Activated CD8-positive, alpha-beta memory T cell treated with anti-CD3 and anti-CD28 coated beads for 1 hour (primary cell): ENCODE measurements at places on chromosomes 5 and 9.

- no peak for DNase-seq
These were observed 35.2 kb upstream of the MIER3 start for GRCh38 chr5:56987171-56987570.

DNA sequence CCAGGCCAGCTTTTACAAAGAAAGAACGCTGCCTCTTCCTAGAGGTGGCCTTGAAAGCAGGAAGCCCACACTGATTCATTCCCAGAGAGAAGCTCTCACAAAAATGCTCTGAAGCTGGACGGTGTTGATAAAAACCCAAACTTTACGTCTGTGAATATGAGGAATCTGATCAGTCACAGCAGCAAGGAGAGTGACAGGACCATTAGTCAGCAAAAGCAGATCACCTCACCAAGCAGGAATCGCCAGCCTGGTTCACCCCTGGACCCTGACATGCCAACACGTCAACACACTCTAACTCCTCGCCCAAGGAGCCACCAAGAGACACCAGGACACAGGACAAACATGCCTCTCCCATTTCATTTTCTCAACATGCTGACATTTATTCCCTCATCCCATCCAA is 70.6 kb upstream of the ZNF622 start:
- no peak for DNase-seq

GRCh38 chr5:77262697-77263096 is 52.2 kb downstream of the PDE8B start:
- DNase-seq: no peak

GRCh38 chr5:123699571-123699970 is 187.6 kb downstream of the CSNK1G3 start:
- DNase-seq: no peak

- no peak for DNase-seq
These were observed 13.5 kb downstream of the CFAP77 start for GRCh38 chr9:132423503-132423902.

DNA sequence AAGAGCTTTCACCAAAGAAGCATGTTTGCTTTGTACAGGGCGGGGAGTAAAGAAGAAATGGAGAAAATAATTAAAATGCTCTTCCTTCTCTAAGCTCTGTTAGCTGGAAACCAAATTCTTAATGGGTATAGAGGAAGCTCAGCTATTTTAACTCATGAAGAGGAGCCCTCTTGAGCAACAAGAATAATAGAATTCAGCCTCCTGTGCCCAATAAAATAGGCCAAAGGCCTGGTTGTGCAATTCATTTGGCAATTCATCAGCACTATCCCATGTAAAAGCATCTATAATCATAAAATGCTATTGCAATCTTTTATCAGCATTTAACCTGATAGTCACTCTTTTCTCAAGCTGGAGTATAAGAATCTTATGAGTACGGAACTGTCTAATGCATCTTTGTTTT is 133.6 kb upstream of the CDH6 start:
- DNase-seq: no peak

- DNase-seq: no peak
These were observed 21.8 kb upstream of the PRUNE2 start for GRCh38 chr9:76927540-76928240.

DNA sequence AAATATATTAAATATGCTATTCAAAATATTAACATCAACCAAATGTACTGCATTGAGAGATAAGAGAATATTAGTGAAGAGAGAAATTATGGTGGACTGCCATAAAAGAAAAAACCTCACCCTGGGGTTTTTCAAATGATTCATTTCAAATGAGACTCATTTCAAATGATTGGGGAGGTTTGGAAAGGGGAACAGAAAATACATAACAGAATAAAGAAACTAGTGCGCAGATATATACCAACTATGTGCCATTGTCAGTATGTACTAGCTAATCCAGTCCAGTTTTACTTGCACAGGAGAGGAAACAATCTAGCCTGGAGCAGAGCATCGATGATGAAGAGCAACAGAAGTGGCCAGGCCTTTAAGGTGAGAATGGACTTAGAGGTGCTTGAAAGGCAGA is 651.6 kb upstream of the RORB start:
- no peak for DNase-seq

DNA sequence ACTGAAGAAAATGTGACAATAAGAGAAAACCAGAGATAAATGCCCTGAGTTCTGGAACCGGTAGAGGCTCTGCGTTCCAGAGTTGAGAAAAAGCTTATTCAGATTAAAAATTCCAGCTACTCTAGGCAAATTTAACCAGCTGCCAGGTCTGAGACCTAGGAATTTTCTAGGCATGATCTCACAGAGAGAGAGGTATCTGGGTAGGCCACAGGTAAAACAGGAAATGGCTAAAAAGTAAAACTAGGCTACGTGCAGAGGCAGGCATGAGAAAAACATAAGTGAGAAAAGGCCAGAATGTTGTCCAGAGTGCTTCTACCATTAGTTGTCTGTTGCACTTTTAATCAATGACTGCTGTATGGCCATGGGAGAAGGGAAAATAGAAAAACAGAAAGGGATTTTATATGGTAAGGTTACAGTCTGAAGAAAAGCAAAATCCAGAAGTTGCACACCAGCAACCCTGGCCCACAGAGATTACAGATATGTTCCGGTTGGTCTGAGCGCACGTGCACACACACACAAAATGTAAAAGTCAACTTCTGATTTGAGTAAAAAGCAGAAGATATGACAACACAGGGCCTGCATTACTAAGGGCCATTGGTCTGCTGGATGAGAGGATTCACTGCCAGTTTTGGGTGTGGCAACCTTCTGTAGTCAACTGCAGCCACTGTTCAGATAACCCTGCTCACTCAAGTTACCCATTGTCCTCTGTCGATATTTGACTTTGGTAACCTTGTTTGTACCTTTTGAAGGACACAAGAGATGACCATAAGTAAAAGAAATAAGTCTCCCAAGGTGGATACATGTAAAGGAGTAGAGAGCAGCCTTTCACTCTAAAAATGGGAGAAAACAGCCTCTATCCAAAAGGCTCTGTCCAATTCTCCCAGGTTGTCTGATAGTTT is 266.0 kb downstream of the DTWD2 start:
- DNase-seq: no peak

GRCh38 chr5:181164076-181164952 is 16.9 kb downstream of the OR2V2 start:
- DNase-seq: no peak

DNA sequence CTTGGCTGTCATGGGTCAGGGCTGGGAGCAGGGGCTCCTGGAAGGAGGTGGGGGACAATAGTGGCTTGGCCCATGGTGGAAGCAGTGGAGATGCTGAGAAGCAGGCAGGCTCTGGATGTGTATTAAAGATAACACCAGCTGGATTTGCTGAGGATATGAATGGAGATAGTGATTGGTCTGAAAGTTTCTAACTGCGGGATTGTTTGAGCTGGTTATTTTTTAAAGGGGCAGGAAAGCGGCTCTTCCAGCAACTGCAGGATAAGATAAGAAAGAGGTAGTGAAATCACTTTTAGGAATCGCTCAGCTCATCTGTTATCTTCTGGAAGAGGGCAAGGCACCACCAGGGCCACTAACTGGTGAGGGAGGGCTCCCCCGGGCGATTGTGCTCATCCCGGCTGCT is 125.5 kb downstream of the TENT4A start:
- DNase-seq: no peak

DNA sequence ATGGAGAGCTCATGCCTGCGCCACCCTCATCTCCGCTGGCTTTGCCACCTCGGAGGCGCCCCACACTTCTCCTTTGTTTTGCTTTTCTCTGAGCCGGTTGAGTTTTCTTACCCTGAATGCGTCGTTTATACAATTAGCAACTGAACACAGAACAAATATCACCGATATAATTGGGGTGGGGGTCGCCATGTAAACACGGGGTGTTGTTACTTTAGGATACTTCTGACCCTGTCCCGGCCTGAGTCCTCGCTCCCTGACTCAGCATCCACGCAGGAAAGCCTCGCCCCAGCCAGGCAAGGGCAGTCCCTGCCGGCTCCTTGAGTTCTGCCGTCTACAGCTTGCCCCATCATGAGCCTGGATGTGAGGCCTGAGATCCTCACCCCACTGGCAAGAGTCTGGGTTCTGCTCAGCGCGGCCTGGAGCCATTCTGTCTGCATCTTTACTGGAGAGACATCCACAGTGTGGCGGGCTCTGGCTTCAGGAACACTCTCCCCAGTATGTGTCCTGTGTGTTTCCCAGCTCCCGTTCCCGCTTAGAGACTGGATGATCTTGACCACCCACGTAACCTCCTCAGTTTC is 5.5 kb downstream of the NKX2-5 start:
- no peak for DNase-seq

DNA sequence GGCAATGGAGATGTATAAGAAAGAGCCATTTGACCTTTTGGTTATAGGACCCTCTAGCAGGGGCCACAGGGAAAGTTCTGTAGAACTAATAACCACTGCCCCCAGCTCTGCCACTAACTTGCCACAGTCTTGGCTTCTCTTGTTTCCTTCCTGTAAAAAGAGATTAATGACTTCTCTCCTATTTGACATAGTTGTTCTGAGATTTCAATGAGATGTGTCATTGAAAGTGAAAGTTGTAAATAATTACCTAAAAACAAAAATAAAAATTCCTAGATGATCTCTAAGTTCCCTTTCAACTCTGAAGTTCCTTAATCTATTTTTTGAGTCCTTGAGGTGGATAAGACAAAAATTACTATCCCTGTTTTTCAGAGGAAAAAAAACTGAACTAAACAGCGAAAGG is 1.4 kb upstream of the KIF12 start:
- no peak for DNase-seq

GRCh38 chr9:71036501-71036900 is 84.9 kb downstream of the TRPM3 start:
- DNase-seq: no peak

GRCh38 chr5:154562244-154562880 is 84.3 kb upstream of the HAND1 start:
- DNase-seq: no peak

DNA sequence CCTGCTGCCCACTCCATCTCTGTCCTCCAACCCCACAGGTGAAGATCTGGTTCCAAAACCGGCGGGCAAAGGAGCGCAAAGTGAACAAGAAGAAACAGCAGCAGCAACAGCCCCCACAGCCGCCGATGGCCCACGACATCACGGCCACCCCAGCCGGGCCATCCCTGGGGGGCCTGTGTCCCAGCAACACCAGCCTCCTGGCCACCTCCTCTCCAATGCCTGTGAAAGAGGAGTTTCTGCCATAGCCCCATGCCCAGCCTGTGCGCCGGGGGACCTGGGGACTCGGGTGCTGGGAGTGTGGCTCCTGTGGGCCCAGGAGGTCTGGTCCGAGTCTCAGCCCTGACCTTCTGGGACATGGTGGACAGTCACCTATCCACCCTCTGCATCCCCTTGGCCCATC is 6.4 kb upstream of the SLC6A7 start:
- no peak for DNase-seq

- no peak for DNase-seq
These were observed 91.7 kb downstream of the MACROH2A1 start for GRCh38 chr5:135307143-135307903.

DNA sequence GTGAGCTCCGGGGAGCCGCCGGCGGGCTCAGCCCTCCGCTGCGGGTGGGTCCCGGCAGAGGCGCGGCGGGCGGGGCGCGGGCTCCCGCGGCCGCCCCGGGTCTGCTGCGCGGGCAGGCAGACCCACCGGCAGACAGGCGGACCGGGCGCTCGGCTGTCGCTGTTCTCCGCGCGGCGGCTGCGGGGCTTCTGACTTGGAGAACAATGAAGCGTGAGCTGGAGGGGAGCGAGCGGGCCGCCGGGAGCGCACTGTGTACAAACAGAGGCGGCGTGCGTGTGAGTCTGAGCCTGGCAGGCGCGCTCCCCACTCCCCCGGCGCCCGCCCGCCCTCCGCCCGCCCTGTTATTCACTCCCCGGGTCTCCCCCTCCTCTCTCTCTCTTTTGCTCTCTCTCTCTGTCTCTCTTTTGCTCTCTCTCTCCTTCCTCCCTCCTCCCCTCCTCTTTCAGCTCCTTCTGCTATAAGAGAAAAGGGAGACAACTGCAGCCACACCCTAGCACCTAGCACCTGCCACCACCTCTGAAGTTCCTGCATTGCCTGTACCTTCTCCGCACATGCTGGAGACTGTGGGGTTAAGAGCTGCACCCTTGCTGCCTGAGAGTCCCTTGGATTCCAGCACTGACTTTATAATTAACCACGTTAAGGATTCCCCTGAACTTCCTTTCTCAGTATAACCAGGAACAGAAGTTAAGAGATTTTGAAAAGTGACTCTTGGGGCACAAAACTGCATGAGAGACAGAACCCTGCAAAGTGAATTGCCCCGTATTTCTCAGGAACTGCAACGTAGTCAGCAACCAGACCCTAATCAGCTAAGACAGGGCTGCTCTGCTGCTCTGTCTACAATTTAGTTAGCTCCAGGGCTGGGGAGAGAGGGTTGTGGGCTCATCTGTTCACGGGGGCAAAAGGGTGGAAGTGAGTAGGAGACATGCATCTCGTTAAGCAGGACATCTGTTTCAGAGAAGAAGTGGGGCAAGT is at the start of gene EDIL3:
Gene EDIL3 (minus strand): TSS at position 277 of the 972 bp plus-strand sequence. CDS start 506 bp downstream, outside the sequence.
- no peak for DNase-seq

DNA sequence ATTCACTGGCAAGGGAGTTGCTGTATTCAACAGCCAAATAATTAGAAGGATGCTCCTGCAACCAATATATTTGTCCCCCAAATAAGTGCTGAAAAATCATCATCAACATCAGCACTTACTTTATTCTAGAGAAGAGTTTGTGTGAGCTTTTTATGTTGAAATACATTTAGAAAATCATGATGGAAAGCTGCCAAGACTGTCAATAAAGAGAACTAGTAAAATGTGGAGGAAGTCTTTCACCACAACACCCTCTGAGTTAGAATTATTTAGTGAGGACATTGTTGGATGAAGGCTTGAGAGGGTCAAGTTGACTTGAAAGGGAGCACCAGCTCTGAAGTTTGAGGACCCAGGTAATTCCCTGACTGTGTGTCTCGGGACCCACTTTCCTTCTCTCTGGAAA is 100.2 kb upstream of the TBCA start:
- no peak for DNase-seq

DNA sequence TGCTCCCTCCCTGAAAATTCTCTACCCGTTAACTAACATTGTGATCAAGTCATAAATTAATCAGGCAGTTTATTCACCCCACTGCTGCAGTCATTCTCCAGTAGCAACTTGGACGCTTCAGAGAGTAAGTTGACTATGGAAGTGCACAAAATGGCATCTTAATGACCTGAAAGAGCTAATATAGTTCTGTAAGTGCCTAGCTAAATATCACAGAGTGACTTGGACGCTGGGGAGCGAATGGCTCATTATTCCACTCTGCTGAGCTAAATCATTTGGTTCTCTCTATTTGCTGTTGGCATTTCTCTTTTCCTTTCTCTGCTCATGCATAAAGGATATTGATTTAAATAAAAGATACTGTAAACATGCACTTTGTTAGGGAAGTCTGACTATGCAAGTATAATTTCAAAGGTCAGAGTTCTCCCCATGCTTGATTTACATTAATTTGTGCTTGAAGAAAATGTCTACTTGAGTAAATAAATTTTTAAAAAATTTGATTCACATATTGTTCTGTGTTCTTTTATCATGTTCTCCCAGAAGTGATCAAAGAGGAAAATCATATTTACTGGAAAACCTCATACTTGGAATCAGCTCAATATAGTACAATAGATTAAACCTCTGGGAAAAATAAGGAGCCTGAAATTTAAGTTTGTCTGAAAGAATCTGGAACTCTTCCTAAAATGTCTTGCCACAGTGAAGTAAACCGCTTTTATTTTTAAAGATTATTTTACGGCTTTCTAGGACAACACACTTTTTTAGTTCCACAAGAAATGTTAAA is 169.5 kb upstream of the HAPLN1 start:
- DNase-seq: no peak

GRCh38 chr5:77182367-77182766 is 28.1 kb upstream of the PDE8B start:
- DNase-seq: no peak

GRCh38 chr5:1316588-1317340 is 21.9 kb upstream of the TERT start:
- no peak for DNase-seq

- no peak for DNase-seq
These were observed 146.6 kb downstream of the ESM1 start for GRCh38 chr5:54838843-54839242.
